ENCODE measurements at places on chromosomes 4 and X. TPM values are rescaled to one million over a fixed set of nuclear protein-coding genes. Genes with fewer than 3 reads are reported as not detected.

NIPAL1 gene
- not detected for total RNA-seq

HTRA3 gene
- total RNA-seq = 7.7 TPM

SSX2 gene
- not detected for total RNA-seq

ZCCHC18 gene
- not detected for total RNA-seq

FOXR2 gene
- not detected for total RNA-seq

CENPVL1 gene
- not detected for total RNA-seq

LONRF3 gene
- 0.33 TPM for total RNA-seq

XPNPEP2 gene
- total RNA-seq = 5.0 TPM
